ENCODE measurements at places on chromosomes 1 and 21.

DNA sequence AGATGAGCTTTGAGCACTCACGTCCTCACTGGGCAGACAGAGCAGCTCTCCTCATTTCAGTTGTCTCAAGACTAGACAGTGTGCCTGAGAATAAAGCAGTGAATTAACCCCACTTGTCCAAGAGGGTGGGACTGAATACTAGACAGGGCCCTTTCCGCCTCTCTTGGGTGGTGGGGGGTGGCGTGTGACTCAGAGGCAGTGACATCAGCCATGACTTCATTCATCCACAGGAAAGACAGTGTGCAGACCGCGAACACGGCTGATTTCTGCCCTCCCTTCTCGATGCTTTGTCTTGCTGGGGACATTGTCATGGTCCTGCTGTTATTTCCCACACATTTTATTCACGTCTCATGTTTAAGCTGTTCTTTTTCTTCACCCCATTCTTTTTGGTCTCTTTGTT, 64.9 kb downstream of the FGGY start:
- no peak for DNase-seq

DNA sequence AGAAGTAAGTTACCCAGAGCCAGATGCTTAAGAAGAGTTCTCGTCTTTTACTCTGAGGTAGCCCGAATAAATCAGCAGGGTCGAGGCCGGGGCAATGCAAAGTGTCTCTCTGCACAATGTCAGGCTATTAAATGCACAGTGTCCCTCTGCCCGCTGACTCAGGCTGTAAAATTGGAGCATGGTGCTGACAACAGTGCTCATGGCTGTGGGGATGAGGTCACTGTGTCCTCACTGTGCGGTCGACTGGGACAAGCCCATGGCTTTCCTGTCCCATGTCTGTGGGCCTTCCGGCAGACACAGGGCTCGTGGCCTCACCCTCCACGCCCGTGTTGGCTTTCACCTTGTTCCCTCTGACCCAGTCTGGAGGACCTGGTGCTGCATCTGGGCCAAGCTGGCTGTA, 14.6 kb upstream of the SLC2A1 start:
- DNase-seq, result no peak

DNA sequence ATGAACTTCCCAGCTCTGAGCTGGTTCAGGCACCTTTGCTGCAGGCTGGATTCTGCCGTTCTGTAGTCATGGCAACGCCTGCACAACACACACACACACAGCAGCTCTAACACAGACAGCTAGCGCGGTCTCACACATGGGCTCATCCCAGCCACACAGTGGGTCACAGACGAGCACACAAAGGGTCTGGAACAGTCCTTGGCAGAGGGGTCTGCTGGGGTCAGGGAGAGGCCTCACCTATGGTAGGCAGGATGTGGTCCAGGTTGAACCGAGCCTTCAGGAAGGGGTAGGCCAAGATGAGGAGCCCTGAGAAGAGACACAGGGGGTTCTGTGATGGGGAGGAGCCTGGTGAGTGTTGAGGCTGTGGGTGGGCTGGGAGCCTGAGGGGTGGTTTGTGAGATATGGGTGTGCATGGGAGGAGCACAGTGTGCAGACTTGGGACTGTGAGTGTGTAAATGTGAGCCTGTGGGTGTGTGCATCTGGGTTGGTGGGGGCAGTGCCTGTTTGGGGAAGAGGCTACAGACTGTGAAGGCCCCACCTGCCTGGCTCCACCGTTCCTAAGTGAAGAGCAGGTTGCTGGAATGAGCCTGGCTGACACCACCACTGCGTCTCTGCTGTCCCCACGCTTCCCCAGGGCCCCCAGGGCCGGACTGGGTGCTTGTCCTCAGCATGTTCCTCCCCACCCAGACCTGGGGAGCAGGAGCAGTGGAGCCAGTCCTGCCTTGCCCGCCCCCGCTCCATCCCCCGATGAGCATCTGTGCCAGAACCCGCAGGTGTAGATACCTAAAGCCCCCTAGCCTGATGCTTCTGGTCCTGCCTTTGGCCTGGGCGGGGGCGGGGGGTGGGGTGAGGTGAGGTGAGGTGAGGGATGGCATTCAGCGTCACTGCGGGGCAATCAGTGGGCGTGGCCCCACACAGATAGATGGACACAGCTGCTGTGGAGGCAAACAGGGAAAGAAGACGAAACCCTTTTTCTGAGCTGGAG, 1.5 kb downstream of the KNCN start:
- peak; percentile 67 for DNase-seq

GRCh38 chr1:244114892-244115291, 63.8 kb downstream of the ZBTB18 start:
- no peak for DNase-seq

DNA sequence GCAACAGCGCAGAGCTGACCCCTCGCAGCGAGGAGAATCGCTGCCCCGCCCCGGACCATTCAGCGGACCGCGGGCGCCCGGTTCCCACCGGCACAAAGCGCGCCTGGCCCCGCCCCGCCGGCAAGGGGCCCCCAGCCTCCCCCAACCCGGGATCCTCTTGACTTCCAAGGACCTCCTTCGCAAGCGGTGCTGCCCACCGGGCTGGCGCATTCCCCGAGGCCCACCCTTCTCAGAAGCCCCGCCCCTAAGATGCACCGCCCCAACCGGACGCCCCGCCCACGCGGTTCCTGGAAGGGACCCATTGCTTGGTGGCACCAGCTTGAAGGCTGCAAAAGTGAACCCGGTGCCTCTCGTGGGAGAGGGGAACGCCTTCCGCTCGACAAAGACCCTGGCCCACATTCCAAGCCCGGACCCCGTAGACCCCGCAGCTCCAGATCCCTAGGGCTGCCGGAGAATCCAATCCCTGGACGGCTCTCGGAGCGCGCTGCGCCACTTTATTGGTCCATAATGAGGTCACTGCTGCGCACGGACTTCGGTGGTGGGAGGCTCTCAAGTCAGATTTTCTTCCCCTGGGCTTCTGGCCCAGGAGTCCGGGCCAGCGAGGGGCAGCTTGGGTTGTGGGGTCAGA, 2.0 kb downstream of the HES3 start:
- peak; percentile 63 for DNase-seq
